ENCODE measurements at places on chromosomes 6 and 20. TPM values are rescaled to one million over a fixed set of nuclear protein-coding genes. Genes with fewer than 3 reads are reported as not detected.

DNA sequence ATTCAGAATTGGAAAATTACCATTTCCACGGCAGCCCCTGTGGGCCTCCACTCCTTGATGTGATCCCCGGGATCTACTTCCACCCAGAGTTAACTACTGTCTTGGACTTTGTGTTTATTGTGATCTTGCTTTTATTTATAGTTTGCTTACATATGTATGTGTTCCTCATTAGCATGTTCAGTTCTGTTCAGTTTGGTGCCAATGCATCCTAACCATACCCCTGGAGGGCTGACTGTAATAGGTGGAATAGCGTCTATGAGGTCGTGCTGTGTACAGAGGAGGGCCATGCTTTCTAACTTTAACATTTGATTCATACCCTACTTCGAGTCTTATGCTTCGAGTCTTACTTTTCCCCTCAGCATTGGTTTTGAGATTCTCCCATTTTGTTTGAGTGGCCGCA, 104.3 kb upstream of the SLC24A3 start:
- no peak for DNase-seq

- no peak for DNase-seq
Observed at GRCh38 chr20:44131704-44132103, 55.3 kb downstream of the JPH2 start.

- DNase-seq: no peak
Observed at GRCh38 chr6:63683071-63683603, 47.5 kb downstream of the PHF3 start.

GRCh38 chr6:5078121-5078669, 6.9 kb upstream of the PPP1R3G start:
- DNase-seq: no peak

DNA sequence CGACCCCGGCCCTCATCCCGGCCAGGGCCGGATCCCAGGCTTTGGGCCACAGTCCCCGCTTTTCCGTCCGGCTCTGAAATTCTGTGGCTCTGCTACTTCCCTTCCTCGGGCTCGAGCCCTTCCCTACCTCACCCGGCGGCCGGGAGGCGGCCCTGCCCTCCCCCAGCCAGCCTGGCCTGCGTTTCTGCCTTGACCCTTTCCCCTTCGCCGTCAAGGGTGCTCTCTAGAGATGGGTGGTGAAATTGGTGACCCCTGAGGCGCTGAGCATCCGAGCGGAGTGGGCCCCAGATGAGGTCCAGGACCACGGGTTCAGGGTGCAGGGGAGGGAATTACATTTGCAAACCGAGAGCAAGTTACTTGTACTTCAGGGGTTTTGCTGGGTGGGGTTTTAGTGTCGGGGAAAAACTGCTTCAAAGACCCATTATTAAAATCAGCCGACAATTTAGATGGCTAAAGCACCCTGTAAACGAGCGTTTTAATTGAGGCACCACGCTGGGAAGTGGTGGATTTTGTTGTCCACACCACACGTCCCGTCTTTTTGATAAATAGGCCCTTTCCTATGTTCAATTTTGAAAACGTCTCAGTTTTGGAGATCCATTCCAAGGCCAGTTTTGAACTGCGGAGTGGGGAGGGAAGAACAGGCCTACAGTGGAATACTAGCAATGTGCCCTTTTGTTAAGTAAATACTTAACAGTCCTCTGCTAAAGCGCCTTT, 9.9 kb downstream of the TFAP2A start:
- DNase-seq: no peak

DNA sequence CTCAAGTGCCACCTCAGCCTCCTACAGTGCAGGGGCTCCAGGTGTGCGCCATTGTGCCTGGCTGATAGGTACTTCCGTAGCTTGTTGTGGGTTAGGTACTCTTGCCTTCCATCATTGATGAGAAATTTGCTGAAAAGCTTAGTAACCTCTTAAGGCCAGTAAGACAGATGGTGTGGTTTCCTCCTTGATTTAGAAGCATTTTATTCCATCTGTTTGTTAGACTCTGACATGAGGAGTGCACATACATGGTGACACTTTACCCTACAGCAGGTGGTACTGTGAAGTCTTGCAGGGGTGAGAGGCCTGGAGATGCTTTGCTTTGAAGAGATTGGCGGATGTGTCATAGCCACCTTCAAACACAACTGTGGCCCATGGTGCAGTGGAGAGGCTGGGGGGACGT, 14.8 kb upstream of the MTG2 start:
- no peak for DNase-seq

DNA sequence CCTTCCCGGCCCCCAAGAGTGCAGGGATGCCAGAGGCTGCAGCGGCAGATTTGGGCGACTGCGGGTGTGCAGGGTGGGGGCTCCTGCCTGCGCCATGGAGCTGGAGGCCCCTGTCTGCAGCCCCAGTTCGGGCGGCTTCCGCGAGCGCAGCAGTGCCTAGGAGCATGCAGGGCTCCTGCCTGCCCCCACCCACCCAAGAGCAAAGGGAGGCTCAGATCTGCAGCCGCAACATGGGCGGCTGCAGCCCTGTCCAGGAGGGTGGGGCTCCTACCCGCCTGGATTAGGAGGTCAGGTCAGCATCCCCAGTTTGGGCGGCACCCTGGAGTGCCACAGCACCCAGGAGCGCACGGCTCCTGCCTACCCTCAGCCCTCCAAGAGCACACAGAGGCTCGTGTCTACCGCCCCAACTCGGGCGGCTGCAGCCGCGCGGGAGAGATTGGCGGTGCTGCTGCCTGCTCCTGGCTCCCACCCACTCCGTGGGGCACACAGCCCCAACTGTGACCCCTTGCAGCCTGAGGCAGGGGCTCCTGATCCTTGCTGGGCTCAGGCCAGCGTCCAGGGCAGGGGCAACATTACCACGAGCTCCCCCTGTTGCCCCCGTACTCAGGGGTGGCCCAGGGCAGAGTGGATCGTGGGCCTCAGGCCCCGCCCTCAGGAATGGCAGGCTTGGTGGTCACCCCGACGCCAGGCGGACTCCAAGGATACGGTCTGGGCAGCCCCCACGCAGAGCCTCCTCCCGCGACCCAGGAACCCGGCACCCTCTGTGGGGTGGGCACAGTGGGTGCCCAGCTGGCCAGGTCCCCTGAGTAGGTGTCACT, 55.5 kb upstream of the UNC93A start:
- no peak for DNase-seq

DNA sequence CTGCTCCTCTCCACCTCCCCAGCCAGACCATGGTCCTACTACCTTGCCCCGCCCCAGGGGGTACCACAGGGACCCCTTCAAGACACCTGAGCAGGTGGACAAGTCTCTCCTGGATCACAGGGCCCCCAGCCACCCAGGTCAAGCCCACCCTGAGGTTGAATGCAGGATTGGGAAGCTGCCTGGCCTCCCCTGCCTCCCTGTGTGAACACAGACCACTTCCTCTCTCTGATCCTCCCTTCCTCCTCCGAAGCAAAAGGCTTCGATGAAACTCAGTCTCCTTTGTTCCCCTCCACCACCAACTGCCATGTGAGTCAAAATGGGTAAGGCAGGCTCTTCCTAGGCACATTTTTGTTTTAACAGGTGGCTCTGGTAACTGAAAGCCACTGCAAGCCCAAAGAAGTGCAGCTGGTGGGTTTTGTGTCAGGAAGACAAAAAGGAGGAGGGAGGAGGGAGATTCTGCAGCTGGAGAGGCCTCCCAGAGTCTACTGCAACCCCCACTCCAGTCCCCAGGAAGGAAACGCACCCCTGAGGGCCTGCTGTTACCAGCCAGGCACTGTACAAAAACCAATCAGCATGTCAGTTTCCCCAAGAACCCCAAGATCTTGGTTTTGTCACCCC, 5.4 kb downstream of the ADA start:
- peak; percentile 61 for DNase-seq

VSTM2L gene
- not detected for total RNA-seq

CNKSR3 gene
- total RNA-seq: not detected

TMEM200A gene
- total RNA-seq: 0.30 TPM

GSTA2 gene
- total RNA-seq: not detected

GLP1R gene
- not detected for total RNA-seq

Measured in CD4-positive, alpha-beta T cell (primary cell).